ENCODE measurements at places on chromosomes 3 and 15.
A peak's percentile ranks its signal among the peaks of the same experiment; 100 is the strongest.

- DNase-seq: peak; percentile 15
Observed at GRCh38 chr15:95470997-95471689, 859.4 kb upstream of the NR2F2 start.

- no peak for DNase-seq
Observed at GRCh38 chr3:148466980-148467740, 230.5 kb upstream of the AGTR1 start.

DNA sequence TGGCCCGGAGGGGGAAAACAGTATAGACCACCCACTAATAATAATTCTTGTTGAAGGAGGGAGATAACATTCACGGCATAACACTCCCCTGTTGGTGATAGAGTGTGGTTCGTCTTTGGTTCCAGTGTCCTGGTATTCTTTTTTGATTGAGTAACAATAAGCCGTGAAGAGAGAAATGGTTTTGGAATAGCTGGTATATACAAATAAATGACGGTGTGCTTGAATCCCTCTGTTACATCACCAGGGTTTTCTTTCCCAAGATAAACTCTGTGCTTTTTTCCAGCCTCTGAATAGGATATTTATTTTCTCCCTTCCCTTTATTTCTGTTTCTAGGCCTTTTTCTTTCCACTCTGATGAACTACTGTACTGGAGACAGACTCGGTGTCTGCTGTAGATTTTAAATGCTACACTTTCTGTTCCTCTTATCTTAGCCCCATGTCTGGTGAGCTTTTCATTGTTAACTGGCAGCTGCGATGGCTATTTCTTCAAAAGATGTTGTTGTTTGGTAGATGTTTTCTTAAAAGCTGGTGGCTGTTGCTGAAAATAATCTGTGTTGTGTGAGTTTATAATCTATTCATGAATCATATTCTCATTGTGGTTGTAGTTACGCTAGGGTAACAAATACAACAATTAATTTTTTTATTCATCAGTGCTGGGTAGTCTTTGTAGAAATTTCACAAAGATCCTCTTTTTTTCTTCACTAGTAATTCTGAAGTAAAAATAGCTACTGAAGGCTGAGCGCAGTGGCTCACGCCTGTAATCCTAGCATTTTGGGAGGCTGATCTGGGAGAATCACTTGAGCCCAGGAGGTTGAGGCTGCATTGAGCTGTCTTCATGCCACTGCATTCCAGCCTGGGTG is 15.5 kb upstream of the SCAANT1 start:
- no peak for DNase-seq

DNA sequence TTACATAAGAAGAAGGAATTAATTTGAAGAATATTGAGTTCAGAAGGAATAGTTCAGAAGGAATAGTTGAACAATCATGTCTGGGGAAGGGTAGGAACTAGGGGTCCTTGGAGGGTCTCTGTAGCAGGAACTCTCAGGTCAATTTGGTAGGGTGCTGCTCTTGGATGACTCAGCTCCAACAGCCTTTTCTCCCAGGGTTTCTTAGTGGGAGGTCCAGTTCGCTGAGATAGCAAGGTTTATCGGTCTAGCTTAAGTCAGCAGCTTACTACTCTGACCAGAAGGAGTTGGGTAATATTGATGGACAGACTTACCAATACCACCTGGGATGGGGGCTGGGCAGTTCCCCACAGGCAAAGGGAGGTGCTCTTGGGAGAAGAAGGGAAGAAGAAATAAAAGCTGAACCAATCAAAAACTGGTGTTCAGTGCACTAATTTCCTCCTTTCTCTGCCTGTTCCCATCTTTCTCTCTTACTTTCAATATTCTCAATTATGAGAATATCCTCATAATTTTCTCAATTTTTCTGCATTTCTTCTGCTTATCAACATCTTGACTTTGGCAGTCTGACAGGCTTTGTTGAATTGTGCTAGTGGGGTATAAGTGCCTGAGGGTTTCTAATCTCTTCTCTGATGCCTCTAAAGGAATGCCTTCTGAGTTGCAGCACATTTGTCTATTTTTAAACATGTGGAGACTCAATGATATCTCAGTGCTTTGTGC is 14.4 kb upstream of the MITF start:
- no peak for DNase-seq

DNA sequence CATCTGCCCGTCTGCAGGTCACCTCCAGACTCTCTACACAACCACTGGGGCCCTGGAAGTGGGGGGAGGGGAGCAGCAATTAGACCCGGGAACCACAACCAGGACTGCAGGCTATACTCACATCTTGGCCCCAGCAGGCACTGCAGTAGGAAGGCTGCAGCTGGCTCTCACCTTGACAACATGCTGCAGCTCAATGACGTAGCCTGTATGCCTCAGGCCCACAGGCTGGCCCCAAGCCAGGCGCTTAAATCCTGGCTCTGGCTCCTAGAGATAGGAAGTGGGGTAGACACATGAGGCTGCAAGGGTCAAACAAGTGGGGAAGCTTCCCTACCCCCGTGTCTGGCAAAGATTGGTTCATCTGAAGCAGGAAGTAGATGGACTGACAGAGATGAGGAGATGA is 4.6 kb upstream of the QRICH1 start:
- peak; percentile 37 for DNase-seq

DNA sequence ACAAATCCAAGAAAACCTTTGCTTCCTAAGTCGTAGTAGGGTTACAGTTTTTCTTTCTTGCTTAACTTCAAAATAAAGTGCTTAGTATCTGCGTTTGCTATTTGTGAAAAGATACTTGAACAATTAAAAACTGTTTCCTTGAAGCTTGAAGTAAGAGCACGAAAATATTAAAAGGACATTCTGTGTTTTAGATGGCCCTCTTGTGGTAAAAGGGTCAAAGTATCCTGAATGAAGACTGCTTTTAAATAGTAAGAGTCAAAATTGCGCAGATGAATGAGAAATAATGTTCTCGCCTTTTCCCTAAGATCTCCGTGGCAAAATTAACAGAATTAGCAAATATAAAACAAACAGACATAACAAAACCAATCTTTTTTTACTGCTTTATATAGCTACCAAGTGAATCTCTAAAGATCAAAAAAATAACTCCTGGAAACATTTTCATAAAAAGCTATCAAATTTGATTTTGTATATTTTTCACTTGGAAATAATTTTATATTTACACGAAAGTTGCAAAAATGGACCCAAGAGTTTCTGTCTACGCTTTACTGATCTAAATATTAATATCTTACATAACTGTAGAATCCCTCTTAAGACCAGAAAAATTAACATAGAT is 175.4 kb downstream of the MBNL1 start:
- peak; percentile 77 for DNase-seq

- peak; percentile 66 for DNase-seq
Observed at GRCh38 chr15:34436956-34437442, 609 bp downstream of the GOLGA8A start.

DNA sequence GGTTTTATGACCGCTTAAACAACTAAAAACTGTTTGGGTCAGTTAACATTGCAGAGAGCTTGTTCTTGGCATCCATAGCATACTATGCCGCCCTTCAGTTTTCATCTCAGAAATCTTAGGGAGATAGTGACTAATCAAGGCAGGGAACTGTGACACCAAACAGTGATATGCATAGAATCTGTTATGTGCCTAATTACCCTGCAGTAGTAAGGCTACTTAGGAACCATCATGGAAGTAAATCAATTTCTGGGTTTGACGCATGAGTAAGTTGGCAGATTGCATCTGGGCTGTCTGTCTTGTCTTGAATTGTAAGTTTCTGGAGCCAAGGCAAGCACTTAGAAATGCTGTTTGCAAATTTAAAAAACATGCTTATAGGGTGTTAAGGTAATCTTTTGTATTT is 22.5 kb downstream of the KCTD6 start:
- DNase-seq: no peak

GRCh38 chr15:33985751-33986150 is 17.5 kb downstream of the CHRM5 start:
- no peak for DNase-seq

All from dermis blood vessel endothelial cell (primary cell).